ENCODE measurements at places on chromosomes 6 and 20. TPM values are rescaled to one million over a fixed set of nuclear protein-coding genes. Genes with fewer than 3 reads are reported as not detected.

The SIRPB1 gene
- 1.7 TPM for total RNA-seq

The DEF6 gene
- 4.7 TPM for total RNA-seq

The MEA1 gene
- total RNA-seq, result 37.6 TPM

The KCNS1 gene
- total RNA-seq, result 0.21 TPM

The NTSR1 gene
- total RNA-seq, result not detected

The LGSN gene
- not detected for total RNA-seq
